Umbilical cord (tissue), 2 donors: ENCODE measurements at places on chromosomes 4 and X. TPM values are rescaled to one million over a fixed set of nuclear protein-coding genes. Genes with fewer than 3 reads are reported as not detected.

Gene TEC
- total RNA-seq = 5.1 TPM

Gene ZCCHC12
- total RNA-seq = not detected

Gene ATP10D
- 30.8 TPM for total RNA-seq

Gene CD38
- total RNA-seq = 9.6 TPM

Gene ELK1
- 4.6 TPM for total RNA-seq

Gene USP46
- 19.0 TPM for total RNA-seq

Gene ATP2B3
- total RNA-seq = 0.48 TPM

Gene ALAS2
- 160 TPM for total RNA-seq
